ENCODE measurements at places on chromosomes 3 and 15. TPM values are rescaled to one million over a fixed set of nuclear protein-coding genes. Genes with fewer than 3 reads are reported as not detected.

SCAMP2 gene
- 67.5 TPM for total RNA-seq

PRICKLE2 gene
- total RNA-seq: 26.2 TPM

ZNF770 gene
- 86.1 TPM for total RNA-seq

C3orf85 gene
- not detected for total RNA-seq

SAMMSON gene
- total RNA-seq: 0.21 TPM

PPP2R3A gene
- total RNA-seq: 22.9 TPM

TNNC1 gene
- total RNA-seq: 3.4 TPM

BFSP2 gene
- total RNA-seq: not detected

TRA2B gene
- total RNA-seq: 33.8 TPM

TIPARP gene
- 17.9 TPM for total RNA-seq

MB21D2 gene
- total RNA-seq: 16.2 TPM

PCCB gene
- total RNA-seq: 42.8 TPM

ERICH6 gene
- not detected for total RNA-seq

GOLGA8H gene
- total RNA-seq: not detected

SOX14 gene
- total RNA-seq: 0.14 TPM

EIF3J gene
- 68.1 TPM for total RNA-seq

SLCO3A1 gene
- total RNA-seq: 6.4 TPM

FBLN2 gene
- total RNA-seq: 217 TPM

FBXL2 gene
- total RNA-seq: not detected

GHRL gene
- total RNA-seq: not detected

AADAC gene
- total RNA-seq: not detected

LTK gene
- total RNA-seq: not detected

AQP9 gene
- 0.51 TPM for total RNA-seq

SKOR1 gene
- 0.35 TPM for total RNA-seq

ATP13A4 gene
- total RNA-seq: 0.77 TPM

CLDN16 gene
- 0.58 TPM for total RNA-seq

GRM7 gene
- total RNA-seq: 15.8 TPM

FAM43A gene
- total RNA-seq: 12.9 TPM

FAM81A gene
- total RNA-seq: not detected

XCR1 gene
- not detected for total RNA-seq

LRRIQ4 gene
- not detected for total RNA-seq

NR1I2 gene
- total RNA-seq: 0.62 TPM

FOXL2NB gene
- total RNA-seq: 22.7 TPM

COLQ gene
- 3.3 TPM for total RNA-seq

CYP19A1 gene
- total RNA-seq: not detected

GALNT15 gene
- 85.2 TPM for total RNA-seq

ADAMTS9 gene
- total RNA-seq: 152 TPM

LMOD3 gene
- total RNA-seq: not detected

STRIT1 gene
- total RNA-seq: not detected

SPATA12 gene
- not detected for total RNA-seq
